M059J (cell line): ENCODE measurements at places on chromosomes 5 and 9. TPM values are rescaled to one million over a fixed set of nuclear protein-coding genes. Genes with fewer than 3 reads are reported as not detected.

PDE8B gene
- total RNA-seq = 0.07 and 0.39 TPM in 2 replicates

DNA sequence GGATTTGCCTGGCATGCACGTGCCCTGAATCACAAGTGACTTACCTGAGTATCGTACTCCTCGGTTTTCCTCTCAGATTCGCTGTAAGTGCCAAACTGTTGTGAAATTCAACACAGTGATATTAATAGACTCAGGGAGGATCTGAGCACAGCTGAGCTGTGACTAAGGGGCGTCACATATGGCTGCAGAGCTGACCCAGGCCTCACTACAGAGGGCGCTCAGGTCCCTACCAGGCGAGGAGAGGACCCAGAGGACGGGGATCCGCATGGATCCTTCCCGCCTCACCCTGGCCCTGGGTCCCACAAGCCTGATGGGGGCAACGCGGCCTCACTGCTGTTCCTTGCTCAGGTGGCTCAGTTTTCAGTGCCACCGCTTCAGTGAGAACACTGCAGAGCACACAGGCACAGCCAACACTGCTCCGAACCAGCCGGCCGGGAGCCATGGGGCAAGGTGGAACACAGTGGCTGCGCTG lies 20.1 kb downstream of the CLPTM1L start:
- DNase-seq = no peak

- no peak for DNase-seq
Measured at GRCh38 chr5:152309926-152310450, 95.1 kb downstream of the NMUR2 start.

GRCh38 chr5:150329038-150329437 lies 26.3 kb upstream of the ARSI start:
- no peak for DNase-seq

- no peak for DNase-seq
Measured at GRCh38 chr9:7778851-7779600, 20.6 kb downstream of the DMAC1 start.

DNA sequence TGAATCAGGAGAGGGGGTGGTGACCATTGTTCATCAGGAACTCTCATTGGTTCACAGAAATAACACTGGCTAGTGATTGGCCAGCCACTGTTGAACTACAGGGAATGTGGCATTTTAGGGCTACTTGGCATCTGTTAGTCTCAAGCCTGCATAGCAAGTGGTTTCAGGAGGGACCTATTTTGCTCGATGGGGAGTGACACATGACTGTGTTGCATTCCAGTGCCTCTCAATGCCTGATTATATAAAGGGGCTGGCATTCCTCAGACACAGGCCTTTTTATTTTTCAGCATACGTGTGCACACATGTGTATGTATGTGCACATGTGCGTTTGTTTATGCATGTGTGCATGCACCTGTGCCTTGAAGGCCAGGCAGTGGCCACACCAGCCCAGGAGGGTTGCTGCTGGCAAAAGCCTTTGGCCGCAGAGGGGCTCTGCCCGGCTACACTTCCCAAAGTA lies 23.2 kb downstream of the FGD3 start:
- DNase-seq = peak; percentile 66

DNA sequence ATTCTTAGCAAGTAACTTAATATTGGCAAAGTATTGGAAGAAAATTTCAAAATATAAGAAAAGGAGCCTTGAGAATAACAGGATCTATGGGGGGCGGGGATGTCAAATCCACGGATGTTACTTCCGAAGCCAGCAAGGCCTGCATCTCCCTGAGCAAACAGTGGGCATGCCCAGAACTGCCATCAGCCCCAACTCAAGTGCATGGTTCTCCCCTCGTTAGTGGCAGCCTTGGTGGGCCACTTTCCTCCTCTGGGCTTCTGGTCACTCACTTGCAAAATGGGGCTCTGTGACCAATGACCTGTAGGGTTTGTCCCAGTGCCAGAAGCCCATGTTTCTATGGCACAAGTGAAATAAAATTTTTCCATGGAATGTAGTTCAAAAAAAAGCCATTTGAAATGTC lies 27.2 kb upstream of the MED10 start:
- DNase-seq = no peak

GRCh38 chr5:82054004-82054710 lies 82.3 kb downstream of the ATG10 start:
- no peak for DNase-seq

- DNase-seq = peak; percentile 91
Measured at GRCh38 chr9:92245005-92245797, 48.3 kb downstream of the IARS1 start.

DNA sequence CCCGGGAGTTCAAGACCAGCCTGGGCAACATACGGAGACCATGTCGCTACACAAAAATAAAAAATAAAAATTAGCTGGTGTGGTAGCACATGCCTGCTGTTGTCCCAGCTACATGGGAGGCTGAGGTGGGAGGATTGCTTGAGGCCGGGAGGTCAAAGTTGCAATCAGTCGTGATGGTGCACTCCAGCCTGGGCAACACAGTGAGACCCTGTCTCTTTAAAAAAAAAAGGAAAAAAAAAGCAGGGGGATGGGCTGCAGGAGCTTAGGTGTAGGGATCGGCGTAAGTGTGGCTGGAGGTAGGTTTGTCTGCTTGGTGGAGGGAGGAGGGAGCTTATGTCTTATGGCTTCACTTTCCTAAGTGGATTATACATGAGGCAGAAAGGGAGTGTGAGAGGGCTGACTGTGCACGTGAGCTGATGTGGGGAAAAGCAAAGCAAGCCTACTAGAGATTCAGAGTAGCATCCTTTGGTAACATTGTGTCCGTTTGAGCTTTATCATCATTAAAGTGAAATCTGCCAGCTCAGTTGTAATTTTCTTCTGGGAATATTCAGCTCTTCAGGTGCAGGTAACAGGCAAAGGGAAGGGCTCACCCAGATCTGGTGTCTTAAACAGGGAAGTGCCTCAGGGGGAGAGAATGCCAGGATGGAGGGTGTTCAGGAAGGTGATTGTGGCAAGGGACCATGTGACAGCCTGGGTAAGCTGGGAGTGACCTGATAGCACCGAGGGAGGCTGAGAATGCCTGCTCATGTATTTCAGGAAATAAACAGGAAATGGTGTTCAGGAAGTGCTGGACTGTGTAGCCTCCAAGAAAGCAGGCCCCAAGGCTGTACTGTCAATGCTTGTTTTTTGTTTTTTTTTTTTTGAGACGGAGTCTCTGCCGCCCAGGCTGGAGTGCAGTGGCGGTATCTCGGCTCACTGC lies 17.6 kb upstream of the SETX start:
- DNase-seq = peak; percentile 77

GRCh38 chr5:137488516-137488915 lies 10.6 kb downstream of the SPOCK1 start:
- DNase-seq = no peak
